ENCODE measurements at places on chromosomes 5 and 9. TPM values are rescaled to one million over a fixed set of nuclear protein-coding genes. Genes with fewer than 3 reads are reported as not detected.

DNA sequence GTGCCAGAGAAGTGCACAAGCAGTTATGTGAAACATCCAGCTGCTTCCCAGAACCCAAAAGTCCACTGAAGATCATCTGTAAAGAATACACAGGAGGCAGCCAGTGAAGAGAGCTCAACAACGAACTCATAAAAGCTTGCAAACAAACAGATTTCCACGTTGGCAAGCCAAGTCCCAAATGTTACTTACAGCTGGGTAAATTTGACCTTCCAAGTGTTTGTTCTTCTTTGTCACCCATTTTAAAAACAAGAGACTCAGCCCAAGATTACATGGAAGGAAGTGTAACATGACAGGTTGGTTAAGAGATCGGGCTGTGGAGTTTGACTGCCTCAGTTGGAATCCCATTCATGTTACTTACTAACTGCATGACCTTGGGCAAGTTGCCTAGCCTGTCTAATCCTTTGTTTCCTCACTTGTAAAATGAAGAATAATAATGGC lies 174.9 kb upstream of the PAPPA start:
- peak; percentile 5 for DNase-seq

GZMA gene
- not detected for total RNA-seq

ARL14EPL gene
- total RNA-seq = 0.58 TPM

- DNase-seq = peak; percentile 58
These were observed 441.8 kb upstream of the TLE4 start for GRCh38 chr9:79129865-79130480.

FBXL7 gene
- total RNA-seq = 32.2 TPM

DNA sequence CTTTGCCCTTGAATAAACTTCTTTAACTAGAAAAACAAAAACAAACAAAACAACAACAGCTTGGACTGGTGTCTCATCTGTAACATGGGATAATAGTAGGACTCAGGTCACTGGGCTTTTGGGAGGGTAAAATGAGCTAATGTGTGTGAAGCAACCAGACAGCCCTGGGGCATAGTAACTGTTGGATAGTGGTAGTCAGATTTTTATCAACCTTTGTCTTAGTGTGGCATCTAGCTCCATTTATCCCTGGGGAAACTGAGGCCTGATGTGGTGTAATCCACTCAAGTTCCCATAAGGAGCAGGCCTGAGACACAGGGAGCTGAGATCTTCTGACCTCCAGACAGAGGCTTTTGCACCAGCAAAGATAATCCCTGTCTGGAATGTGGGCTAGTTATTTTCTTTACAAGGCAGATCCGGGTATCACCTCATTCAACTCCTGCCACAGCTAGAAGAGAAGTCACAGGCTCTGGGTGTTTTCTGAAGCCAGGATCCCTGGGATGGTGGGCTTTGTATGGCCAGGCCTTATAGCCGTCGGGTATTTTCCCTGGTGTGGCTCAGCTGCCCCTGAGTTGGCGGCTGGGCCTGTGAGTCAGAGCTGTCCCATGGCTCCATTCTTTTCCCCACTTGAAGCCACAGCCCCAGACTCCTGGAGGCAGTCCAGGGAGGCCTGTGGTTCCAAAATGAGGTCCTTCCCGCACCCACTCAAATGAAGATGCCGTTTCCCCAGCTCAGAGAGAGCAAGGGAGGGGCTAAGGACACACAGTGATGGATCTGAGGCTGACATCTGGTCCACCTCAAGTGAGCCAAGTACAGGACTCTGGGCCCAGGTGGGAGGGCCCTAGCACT lies 26.1 kb upstream of the CSF1R start:
- DNase-seq = no peak

CDH9 gene
- not detected for total RNA-seq

BHMT2 gene
- 0.76 TPM for total RNA-seq

- DNase-seq = no peak
These were observed 597 bp downstream of the SLC31A1 start for GRCh38 chr9:113221800-113222481.

ROR2 gene
- not detected for total RNA-seq

GRCh38 chr9:128120741-128121465 lies 6.6 kb downstream of the PTGES2 start:
- no peak for DNase-seq

DNA sequence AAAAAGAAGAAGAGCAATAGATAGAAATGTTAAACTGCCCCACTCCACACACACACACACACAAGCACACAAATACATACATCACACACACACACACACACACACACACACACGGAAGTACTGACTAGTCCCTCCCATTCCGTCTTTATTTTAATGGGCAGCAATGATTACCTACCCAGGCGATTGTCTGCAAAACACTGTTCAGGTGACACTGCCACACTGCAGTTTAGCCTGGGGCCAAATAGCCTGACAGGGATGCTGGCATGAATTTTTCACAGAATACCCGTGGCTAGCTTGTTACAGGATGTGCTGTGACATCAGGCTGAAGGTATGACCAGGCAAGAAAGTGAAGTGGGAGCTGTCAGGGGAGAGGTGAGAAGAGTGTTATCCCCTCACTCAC lies 86.9 kb downstream of the FRMD3 start:
- no peak for DNase-seq

GRCh38 chr9:84212982-84213381 lies 127.6 kb downstream of the SLC28A3 start:
- no peak for DNase-seq

SLC6A7 gene
- total RNA-seq = not detected

SCGB3A2 gene
- total RNA-seq = not detected

GRCh38 chr9:16532272-16532671 lies 338.2 kb downstream of the BNC2 start:
- DNase-seq = no peak

- peak; percentile 91 for DNase-seq
These were observed at the start of gene ZNF474 for GRCh38 chr5:122129306-122129705. Gene ZNF474 (plus strand): TSS chr5:122129546. CDS start chr5:122151991, 22,445 bp downstream.

DNA sequence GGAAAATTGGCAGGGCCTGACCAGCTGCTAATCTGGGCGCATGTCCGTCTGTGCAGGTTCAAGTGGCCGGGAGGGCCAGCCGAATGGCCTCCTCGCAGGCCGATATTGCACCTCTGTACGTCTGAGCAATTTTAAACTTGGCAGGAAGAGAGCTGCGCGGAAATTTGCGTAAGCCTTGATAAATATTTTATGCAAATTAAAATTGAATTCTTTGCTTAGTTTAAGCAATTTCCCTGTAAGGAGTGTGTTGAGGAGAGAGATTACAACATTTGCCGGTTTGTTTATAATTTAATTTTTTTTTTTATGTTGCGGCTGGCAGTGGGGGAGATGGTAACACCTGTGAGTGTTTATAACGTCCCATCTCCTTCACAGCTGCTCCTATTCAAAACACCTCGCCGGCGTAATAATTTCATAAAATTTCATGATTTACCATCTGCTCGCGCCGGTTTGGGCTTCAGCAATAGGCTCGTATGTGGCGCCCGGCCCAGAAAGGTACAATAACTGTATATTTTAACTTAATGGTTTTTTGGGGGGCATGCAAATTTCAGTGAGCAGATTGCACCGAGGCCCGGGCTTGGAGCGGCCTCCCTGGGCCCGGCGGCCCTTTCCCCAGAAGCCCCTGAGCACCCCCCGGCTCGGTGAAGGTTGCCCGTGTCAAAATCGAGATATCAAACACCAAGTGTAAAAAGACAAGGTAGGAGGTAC lies 269.4 kb upstream of the MVB12B start:
- DNase-seq = no peak

FIBCD1 gene
- not detected for total RNA-seq

SLC34A1 gene
- total RNA-seq = not detected

GRCh38 chr9:13684656-13685055 lies 405.2 kb upstream of the MPDZ start:
- DNase-seq = no peak

SMAD5 gene
- 66.0 TPM for total RNA-seq

DNA sequence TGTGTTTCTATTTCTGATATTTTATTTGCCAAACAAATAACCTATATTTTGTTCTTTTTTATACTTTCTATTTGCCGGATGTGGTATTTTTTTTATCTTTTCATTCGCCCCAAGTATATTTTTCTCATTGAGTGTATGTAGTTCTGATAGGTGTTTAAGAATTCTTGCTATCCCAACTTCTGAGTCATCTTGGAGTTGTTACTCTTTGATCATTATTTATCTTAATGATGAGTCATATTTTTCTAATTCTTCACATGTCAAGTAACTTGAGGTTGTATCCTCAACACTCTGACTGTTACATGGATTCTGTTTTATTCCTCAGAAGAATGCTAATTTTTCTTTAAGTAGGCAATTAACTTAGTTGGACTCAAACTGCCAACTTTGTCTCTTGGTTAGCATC lies 498.1 kb downstream of the TLE1 start:
- no peak for DNase-seq

- no peak for DNase-seq
These were observed 26.0 kb upstream of the SEMA4D start for GRCh38 chr9:89523948-89524347.

- DNase-seq = no peak
These were observed 94.7 kb downstream of the DIRAS2 start for GRCh38 chr9:90547896-90548295.

DNA sequence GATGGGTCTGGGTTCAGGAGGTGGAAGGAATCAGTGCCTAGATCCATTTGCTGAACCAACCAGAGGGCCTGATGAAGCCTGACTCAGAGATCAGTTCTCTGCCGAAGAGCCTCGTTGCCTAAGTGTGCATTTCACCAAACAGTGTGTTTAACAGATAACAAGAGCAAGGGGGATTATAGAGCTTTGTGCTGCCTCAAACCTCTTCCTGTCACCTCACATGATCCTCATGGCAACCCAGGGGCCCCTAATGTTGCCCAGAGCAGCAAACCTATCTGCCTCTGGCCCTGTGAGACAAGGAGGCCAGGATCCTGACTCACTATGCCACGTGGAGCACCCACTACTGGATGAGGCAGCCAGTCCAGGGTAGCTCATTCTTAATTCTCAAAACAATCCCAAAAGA lies 66.3 kb upstream of the EPB41L4B start:
- DNase-seq = no peak

GABRA6 gene
- not detected for total RNA-seq

ARHGEF28 gene
- total RNA-seq = 108 TPM

DNA sequence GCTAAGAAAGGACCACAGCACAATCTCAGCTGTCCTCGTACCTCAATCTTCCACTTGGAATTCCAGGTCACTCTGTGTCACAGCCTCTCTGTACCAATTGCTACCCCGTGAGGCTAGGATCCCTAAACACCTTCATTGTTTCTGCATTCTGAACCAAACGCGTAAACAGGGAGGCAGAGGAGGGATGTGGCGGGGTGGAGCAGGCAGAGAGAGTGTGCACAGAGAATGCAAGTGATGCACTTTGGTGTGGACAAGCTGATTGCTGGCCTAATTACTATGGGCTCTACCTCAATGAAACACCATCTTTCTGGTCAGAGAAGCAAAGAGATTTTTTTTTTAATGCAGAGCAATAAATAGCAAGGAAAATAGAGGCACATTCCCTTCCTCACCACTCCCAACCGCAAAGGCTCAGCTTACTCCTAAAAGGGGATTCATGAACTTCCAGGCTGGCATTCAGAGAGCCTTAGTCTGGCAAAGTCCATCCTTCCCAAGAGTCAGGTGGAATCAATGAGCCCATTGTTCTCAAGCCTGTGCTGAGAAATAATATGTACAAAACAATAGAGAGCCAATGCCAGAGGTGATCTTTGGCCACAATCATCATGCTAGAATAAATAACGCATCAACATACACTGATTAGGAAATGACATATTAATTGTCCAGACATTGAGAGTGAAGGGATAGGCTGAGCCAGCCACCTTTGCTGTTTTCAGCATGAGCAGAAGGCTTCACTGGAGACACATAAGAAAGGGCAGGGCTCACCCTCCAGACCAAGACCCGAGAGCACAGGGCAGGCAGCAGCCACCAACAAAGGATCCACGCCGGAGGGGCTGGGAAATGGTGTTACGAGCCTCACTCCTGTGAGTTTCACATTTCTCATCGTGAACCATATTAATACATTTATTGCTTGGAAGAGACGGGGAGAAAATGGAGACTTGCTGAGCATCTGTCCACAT lies 278.8 kb downstream of the ENC1 start:
- DNase-seq = no peak

DNA sequence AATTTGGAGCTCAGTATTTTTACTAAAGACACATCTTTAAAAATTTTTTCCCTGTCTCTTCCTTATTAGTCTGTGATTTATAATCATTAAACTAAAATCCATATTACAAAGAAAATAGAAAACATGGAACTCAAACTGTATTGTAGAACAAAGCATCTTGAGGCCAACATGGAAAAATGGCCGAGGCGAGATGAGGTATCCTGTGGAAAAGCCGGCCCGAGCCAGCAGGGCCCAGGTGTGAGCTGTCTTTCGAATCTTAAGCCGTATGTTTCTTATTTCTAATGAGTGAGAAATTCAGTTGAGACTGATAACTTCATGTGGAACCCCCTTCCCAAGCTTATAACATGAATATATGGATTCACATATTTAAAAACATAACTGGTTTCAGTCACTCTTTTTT lies 170.4 kb upstream of the OTULINL start:
- no peak for DNase-seq

- DNase-seq = no peak
These were observed at the start of gene WNK2 for GRCh38 chr9:93183663-93184431. Gene WNK2 (plus strand): TSS chr9:93184139. CDS start chr9:93184930, 791 bp downstream.

GRCh38 chr9:4983601-4984165 lies 1.4 kb upstream of the JAK2 start:
- no peak for DNase-seq

DNA sequence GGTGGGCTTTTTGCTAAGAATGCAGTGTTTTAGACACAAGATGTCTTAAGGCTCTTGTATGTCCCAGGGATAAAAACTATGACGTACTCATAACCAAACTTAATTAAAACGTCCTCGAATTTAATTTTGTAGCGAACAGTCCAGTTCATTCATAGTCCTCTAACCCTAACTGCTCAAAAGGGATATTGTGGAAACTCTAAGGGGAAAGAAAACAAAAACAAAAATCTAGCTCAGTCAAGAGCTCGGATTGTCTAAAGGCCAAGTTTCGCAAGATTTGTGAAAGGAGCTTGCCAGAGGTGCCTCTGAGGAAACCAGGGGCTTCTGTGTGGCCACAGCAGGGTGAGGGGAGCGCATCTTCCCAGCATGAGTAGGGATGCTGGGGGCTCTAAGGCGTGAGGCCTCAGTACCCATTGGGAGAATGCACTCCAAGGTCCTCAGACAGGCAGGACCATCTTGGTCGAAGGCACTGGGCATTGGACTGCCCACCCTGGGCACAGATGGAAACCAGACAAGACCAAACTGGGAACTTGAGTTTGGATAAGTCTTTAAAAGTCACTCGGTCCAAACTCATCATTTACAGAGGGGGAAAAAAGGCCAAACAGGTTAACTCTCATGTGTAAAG lies 71.8 kb downstream of the PRRT1B start:
- DNase-seq = no peak

GRCh38 chr9:81522716-81523551 lies 166.4 kb downstream of the TLE1 start:
- peak; percentile 73 for DNase-seq

EFNA5 gene
- total RNA-seq = 22.6 TPM

- DNase-seq = no peak
These were observed 21.9 kb upstream of the NOTCH1 start for GRCh38 chr9:136567651-136568287.

- no peak for DNase-seq
These were observed 119.7 kb downstream of the IRX2 start for GRCh38 chr5:2631758-2632157.

SLC36A2 gene
- not detected for total RNA-seq

FUBP3 gene
- total RNA-seq = 60.6 TPM
